ENCODE measurements at places on chromosomes 6 and 20.

DNA sequence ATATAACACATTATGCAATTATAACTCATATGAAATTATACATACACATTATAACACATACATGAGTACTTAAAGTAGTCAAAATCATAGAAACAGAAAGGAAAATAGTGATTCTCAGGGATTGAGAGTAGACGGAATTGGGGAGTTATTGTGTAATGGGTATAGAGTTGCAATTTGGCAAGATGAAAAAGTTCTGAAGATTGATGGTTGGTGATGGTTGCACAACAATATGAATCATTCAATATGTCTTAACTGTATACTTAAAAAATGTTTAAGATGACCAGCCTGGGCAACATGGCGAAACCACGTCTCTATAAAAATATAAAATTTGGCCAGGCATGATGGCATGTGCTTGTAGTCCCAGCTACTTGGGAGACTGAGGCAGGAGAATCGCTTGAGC lies 372.7 kb downstream of the CDKAL1 start:
- no peak for DNase-seq

DNA sequence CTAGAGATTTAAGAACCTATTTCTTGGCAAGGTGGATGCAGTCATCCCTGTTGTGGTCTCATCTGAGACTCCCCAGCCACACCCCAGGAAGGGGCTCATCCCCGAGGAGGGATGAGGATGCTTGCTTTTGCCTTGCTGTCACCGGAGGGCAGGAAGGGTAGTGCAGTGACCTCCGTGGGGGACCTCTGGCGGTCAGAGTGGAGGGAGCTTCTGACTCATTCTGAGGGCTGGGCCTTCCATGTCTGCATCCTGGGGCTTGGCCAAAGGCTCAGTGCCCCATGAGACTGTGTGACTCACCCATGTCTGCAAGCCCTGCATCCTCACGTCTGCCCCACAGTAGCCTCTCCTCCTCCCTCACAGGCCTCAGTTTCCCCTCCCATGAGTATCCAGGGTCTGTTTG lies 38.7 kb downstream of the UQCC2 start:
- peak; percentile 94 for DNase-seq

- DNase-seq, result peak; percentile 23
Observed at GRCh38 chr6:146433881-146434731, 109.5 kb upstream of the RAB32 start.

- DNase-seq, result no peak
Observed at GRCh38 chr6:1584996-1585668, 24.6 kb upstream of the FOXC1 start.

- no peak for DNase-seq
Observed at GRCh38 chr6:965343-965742, 272.4 kb upstream of the EXOC2 start.

GRCh38 chr6:148464319-148465010 lies 121.8 kb downstream of the SASH1 start:
- peak; percentile 88 for DNase-seq

DNA sequence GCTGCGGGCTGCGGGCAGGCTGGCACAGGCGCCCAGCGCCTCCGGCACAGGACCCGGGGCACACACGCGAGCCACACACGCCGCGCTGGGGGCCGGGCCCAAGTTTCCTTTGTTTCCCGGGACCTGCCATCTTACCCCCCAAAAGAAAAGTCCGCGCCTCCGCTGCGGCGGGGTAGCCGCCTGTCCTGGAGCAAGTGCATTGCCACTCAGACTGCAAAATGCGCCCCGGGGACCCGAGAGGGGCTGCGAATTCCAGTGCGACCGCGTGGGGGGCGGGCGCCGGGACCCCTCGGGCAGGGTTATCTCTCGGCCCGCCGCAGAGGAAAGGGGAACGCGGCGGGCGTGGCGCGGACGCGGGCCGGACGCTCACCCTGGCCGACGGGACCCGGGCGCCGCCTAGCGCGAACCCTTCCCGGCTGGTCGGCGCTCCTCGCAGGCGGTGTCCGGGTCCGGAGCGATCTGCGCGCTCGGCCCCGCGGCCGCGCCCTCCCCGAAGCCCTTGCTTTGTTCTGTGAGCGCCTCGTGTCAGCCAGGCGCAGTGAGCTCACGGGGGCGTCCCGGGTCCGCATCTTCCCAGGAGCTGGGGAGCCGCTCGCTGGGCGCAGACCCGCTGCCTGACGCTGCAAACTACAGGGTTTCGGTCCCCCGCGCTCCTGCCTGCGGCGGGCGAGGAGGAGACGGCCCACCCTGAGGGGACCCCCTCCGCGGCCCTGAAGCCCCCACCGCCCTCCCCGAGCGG lies 639 bp upstream of the CD24 start:
- DNase-seq, result peak; percentile 20

GRCh38 chr6:14927398-14927797 lies 318.5 kb upstream of the JARID2 start:
- no peak for DNase-seq

DNA sequence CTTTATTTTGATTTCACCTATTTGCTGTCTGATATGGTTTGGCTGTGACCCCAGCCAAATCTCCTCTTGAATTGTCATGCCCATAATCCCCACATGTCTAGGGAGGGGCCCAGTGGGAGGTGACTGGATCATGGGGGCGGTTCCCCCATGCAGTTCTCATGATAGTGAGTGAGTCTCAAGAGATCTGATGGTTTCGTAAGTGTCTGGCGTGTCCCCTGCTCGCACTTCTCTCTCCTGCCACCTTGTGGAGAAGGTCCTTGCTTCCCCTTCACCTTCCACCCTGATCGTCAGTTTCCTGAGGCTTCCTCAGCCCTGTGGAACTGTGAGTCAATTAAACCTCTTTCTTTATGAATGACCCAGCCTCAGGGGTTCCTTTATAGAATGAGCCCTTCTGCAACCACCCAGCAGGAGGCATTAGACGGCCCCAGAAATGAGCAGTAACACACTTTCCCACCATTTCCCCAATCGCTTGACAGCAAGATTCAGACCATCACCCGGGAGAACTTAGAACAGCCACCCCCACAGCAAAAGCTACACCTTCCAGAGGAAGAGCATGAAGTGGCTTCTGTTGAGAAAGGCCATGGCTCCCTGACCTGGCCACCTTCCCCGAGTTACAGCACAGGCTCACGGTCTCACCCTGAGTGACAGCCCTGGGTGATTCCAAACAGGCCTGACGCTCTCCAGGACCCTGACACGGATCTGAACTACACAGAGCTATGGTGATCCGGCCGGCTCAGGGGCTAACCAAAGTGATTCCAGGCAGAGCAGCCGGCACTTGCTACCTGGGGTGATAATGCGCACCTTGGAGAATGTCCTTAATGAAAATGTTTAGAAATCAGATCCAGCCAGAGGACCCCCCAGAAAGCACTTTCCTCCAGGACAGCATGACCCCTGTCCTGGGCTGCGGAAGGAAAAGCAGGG lies 131.2 kb upstream of the CDH4 start:
- DNase-seq, result peak; percentile 35

- DNase-seq, result no peak
Observed at GRCh38 chr6:106107043-106107613, 21.0 kb downstream of the PRDM1 start.

DNA sequence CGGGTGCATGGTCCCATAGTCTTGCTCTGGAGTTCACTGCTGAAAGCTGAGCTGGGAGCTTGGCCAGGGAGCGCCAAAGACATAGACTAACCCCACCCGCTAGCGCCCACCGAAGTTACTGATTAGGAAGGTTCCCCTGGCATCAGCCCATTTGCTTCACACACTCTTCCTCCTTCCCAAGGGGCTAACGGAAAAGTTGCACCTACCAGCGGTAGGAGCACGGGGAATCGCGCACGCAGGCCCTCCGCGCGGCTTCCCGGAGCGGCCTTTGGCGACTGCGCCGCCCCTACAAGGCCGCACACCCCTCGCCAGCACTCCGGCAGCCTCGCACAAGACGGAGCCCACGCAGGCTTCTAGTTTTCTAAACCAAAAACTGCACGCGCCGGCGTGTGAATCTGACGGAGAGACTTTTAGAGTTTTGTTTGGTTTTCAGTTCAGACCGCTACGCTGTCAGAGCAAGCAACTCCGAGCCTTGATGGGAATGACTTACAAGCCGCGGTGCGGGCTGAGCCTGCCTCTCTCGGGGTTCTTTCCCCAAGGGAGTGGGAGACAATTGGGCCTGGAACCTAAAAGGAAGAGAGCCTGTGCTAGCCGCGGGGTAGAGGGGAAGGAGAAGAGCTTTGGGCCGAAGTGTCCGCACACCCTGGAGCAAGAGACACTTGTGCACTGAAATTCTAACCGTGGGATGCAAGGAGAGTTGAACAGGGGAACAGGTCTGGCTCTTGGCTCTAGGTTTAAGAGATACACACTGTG lies 891 bp upstream of the POU3F2 start:
- peak; percentile 36 for DNase-seq

GRCh38 chr20:53138454-53139262 lies 166.5 kb downstream of the TSHZ2 start:
- no peak for DNase-seq

- DNase-seq, result peak; percentile 79
Observed at GRCh38 chr6:4210629-4211419, 75.4 kb upstream of the ECI2 start.

- no peak for DNase-seq
Observed at GRCh38 chr6:162026031-162026430, 701.5 kb downstream of the PRKN start.

DNA sequence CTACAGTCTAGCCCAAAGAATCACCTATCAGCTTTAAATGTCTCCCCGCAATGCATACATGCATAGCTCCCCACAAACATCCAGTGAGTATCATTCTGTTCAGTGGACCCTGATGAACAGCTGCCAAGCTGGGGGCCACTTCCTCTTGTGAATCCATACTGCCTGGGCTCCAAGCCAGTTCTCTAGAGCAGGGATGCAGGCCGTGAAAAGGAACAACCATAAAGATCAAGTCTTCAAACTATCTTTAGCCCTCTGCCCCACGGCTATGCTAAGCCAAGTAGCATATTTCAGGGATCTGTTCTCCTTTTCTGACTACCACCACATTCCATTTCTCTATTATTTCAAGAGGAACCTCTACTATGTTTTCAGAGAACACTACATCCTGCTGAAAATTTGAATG lies 191.7 kb upstream of the BTBD3 start:
- DNase-seq, result peak; percentile 10

GRCh38 chr6:98959631-98960030 lies 11.9 kb upstream of the FBXL4 start:
- no peak for DNase-seq

DNA sequence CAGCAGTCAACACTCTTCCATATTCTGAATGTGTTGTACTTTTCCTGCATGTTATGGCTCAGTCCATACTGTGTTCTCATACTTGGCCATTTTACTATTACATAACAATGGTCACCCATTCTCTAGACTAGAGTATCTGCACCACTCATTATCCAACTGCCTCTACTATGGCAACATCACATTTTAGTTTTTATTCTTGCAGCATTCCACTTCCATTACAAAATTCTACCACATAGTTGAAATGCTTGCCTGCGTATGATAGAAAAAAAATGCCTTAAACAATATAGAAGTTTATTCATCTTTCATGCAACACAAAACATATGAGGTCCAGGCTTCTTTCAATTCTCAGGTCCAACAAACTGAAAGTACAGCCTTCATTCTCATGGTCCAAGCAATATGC lies 128.0 kb downstream of the TENT5A start:
- no peak for DNase-seq

- DNase-seq, result no peak
Observed at GRCh38 chr6:136772685-136773472, 19.4 kb downstream of the MAP3K5 start.

DNA sequence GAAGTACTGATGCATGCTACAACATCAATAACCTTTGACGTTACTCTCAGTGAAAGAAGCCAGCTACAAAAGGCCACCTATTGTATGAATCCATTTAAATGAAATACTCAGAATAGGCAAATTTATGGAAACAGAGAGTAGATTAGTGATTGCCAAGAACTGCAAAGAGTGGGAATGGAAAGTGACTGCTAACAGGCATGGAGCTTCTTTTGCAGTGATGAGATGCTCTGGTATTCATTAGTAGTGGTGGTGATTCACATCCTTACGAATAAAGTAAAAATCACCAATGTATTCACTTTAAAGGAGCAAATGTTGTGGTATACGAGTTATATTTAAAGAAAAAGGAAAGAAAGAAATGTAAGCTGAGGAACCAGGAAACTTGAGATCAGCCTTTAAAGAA lies 126.8 kb upstream of the SAMD5 start:
- no peak for DNase-seq

DNA sequence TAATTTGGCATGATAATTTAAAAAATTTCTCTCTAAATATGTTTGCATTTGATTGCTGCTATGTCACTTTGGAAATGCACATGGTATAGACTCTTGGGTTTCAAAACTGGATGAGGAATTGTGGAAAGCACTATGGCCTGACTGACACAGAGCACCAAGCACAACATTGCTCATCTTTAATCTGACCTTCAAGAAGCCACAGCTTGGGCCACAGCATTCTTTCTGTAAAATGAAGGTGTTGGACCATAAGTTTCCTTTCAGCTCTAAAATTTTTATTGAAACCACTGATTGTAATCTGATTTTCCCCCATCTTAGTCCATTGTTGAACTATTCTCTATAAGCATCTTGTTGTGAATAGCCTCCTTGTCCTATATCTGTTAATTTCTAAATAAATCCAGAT lies 41.0 kb downstream of the QKI start:
- DNase-seq, result no peak

GRCh38 chr20:671252-672030 lies 4.2 kb downstream of the SCRT2 start:
- no peak for DNase-seq

- no peak for DNase-seq
Observed at GRCh38 chr6:56009636-56010035, 134.2 kb upstream of the BMP5 start.

- peak; percentile 69 for DNase-seq
Observed at GRCh38 chr20:23995905-23996666, 7.5 kb upstream of the GGTLC1 start.

GRCh38 chr6:3438190-3439167 lies 18.4 kb downstream of the SLC22A23 start:
- DNase-seq, result peak; percentile 78

DNA sequence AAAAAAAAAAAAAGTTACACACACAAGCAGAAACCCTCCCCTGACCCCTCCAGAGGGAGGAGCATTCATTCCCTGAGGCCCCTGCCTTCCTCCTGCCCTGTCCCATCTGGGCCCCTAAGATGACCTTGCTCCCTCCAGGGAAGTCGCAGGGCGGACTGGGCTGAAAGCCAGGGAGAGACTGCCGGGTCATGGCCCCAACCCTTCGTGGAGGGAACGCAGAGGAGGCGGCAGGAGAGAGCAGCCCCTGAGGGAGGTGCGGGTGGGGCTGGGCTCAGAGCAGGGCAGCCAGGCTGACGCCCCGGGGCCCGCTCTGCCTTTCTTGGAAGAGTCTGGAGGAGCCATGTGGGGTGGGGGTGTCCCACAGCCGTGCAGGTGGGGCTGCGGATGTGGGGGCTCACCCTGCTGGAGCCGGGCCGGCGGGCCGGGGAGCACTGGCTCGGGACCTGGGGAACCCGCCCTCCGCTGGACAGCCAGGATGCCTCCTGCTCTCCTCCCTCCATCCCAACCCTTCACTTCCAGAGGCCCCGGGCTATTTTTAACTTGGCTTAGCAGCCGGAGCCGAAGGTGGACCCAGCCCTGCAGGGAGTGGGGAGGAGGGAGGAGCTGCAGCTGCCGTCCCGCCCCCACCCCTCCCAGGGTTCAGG lies 15.0 kb upstream of the ABHD16B start:
- DNase-seq, result no peak

Measured in dermis blood vessel endothelial cell (primary cell).